ENCODE measurements at places on chromosomes 1 and 21.
A peak's percentile ranks its signal among the peaks of the same experiment; 100 is the strongest.

DNA sequence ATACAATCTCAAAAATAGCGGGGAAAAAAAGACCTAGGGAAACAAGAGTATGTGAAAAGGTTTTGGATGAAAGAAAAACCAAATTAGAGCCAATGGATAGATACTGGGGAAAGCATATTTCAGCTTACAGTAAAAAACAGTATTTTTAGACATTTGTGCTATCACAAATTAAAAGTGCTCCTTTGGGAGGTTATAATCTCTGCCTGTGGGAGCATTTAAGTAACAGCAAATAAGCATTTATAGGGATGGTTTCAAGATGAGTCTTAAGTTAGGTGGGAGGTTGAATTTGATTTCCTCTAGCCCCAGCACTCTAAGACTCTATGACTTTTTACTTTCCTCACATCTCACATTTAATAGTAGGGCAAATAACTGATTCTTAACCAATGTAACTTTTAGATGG is 79.6 kb upstream of the SLFNL1 start:
- peak; percentile 56 for DNase-seq

DNA sequence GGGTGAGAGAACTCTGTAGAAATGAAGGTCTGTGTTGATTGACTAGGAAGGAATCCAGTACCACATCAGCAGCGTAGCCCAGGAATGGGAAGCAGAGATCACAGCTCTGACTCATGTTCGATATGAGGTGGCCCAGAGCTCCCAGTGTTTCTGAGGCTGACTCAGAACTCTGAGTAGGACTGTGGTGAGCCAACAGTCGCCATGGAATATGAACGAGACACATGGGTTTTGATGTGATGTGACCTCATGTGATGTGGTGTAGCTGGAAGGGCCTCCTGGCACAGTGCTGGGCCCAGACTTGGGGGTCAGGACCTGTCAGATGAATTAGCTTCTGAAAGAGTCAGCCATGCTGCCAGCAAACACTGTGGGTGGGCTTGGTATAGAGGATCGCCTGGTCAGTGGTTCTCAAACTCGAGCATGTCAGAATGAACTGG is 237.0 kb downstream of the MRPL39 start:
- DNase-seq: peak; percentile 96

- no peak for DNase-seq
Observed at GRCh38 chr1:203228670-203229069, 803 bp downstream of the CHIT1 start.

DNA sequence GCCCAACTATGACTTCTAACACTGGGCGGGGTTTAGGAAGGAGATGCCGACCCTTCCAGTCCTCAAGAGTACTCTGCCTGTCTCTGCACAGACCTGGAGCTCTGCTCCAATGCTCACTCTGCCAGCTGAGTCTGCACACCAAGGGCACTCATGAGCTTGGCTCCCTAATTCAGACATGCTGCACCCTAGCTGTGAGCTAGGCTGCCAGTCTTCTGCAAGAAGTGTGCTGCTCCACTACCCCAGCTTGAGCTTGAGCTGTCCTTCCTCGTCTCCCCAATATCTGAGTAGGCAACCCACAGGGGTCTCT is 13.2 kb downstream of the TP53BP2 start:
- DNase-seq: no peak

DNA sequence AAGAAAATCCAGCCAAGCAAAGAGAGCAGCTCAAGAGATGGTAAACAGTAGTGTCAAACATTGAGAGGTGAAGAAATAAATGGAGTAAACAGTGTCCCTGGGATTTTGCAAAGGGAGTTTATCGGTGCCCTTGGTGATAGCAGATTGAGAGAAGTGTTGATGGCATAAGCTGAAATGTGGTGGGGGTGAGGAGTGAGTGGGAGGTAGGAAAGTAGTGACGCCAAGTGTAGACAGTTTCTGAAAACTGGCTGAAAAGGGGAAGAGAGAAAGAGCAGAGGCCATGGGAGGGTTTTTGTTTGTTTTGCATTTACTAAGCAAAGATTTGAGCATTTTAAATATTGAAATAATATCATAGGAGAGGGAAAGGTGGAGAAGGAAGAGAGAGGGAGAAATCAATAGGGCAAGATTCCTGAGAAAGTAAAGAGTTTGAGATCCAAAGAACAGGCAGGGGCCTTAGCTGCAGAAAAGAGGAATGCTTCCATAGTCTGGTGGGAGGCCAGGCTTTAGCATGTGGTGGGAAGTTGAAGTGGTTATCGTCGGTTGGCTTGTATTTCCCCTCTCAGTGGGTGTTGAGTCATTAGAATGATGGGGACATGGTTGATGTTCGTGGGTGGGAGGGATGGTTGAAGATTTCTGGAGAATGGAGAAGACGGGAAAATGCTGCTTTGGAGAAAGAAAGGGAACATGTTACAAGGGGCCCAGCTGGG is 26.8 kb upstream of the RASAL2 start:
- DNase-seq: no peak

GRCh38 chr1:175195798-175196197 is 3.2 kb upstream of the KIAA0040 start:
- DNase-seq: no peak

Measured in muscle of back (tissue), 13 donors.